ENCODE measurements at places on chromosomes 11 and 22.

- DNase-seq = no peak
These were observed 32.9 kb upstream of the SYT13 start for GRCh38 chr11:45319077-45319476.

DNA sequence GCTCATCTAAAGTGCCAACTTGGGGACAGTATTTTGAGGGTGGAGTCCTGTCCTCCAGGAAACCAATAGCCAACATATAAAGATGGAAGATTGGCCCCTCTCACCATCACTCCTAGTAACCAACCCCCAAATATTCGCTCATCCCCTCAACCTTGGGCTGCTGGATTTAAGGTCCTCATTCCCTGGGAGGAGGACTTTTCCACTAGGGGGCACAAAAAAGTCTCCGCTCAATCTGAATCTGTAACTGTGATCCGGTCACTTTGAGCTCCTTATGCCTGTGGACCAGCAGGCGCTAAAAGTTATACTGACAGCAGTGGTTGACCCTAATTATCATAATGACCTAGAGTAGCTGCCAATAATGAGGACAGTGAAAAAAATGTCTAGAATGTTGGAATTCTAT is 20.5 kb upstream of the CLPB start:
- no peak for DNase-seq

- no peak for DNase-seq
These were observed 6.1 kb downstream of the SMIM45 start for GRCh38 chr22:41957941-41958556.

DNA sequence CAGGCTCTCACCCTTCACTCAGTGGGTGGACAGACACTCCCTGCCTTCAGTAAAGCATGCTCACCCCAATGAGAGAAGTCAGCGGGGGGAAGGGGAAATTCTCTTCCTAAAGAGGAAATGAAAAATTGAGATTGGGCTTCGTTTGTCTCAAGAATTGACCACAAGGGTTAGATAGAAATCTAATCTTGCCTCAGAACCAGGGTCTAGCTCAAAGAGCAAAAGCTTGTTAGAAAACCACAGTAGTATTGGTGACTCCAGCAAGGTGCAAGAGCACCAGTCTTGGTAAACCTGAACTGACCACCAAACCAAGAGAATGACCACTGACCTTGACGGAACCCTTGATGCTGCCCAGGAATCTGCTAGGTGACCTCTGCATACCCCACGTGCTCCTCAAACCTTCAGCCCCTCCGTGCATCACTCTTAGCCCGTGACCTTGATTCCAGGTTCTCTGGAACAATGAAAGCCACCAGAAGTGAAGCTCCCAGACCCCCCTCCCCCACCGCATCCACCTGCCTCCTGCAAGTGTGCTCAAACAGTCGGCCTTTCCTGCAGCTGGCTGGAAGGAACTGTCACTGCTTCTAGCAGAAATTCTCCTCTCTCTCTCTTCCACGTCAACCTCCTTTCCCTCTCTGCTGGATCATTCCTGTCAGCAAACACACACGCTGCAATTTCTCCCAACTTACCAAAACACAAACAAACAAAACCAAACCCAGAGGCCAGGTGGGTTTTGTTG is 3.1 kb upstream of the TMA7B start:
- DNase-seq = peak; percentile 68

DNA sequence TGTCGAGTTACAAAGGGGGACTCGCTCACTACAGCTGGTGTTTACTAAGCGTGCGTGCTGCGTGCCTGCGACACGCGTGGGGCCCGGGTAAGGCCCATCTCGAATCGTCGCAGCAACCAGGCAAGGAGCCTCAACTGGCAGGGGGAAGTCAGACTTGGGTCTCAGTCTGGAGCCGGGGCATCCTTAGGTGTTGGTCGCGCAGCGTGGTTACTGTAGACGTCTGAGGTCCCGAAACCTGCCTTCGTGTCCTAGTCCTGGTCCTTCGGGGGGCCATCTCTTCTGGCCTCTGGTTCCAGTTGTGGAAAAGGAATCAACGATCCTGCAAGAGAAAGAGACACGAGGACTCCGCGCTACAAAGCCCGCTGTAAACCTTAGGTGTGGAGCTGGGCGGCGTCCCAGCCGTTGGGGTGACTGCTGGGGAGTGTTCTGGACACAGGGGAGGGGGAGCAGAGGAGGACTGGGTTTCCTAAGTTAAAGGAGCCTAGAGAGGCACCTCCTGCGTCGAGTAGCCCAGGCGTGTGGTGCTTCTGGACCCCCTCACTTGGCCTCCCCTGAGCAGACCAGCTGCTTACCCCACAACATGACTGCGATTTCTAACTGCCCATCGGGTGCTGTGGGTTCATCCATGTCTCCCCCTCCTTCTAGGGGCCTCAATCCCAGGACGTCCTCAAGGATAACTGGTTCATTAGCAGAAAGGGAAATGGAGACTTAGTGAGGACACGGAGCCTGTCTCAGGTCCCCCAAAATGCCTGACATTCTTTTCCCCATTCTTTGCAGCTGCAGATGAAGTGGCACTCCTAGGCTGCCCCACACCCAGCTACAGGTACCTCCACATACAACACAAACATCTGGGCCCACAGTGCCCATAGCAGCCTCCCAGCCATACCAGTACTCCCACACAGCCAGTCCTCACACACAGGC is 4.9 kb upstream of the WNT11 start:
- DNase-seq = no peak

- DNase-seq = no peak
These were observed 44.9 kb downstream of the AAMDC start for GRCh38 chr11:77865805-77866204.

- DNase-seq = no peak
These were observed 14.0 kb downstream of the IGLL1 start for GRCh38 chr22:23565915-23566704.

- no peak for DNase-seq
These were observed 29.3 kb downstream of the DMC1 start for GRCh38 chr22:38540701-38541100.

GRCh38 chr11:40027720-40028119 is 1431.7 kb downstream of the LRRC4C start:
- DNase-seq = no peak

DNA sequence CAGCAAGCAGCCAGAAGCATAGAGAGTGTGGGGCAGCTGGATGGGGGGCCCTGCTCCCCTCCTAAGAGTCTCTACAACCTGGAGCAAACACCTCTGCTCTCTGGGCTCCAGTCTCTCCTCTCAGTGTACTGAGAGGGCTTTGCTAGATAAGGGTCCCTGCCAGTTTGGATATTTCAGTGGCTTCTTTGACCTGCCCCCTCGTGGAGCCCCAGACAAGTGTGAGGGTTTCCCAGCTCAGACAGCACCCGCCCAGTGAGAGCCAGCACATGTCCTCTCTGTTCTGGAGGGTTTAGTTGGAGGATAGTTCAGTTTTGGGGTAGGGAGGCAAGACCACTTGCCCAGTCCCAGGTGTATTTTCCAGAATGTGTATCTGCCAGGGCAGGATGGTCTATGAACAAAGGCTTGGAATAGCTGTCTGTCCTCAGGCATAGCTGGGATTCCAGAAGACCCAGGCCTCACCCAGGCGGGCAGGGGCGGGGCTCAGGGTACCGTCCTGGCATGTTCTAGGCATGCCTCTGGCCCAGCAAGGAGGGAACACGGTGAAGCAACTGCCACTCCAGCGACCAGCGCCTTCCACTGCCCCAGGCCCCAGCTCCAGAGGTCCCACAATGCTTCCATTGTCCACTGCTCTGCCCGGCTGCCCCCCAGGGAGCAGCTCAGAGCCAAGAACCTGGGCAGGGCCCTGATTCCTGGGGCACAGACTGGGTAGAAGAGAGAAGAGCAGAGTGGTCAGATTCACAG is 7.5 kb upstream of the MICALL1 start:
- DNase-seq = no peak

- no peak for DNase-seq
These were observed 27.9 kb downstream of the SBF1 start for GRCh38 chr22:50446708-50447575.

DNA sequence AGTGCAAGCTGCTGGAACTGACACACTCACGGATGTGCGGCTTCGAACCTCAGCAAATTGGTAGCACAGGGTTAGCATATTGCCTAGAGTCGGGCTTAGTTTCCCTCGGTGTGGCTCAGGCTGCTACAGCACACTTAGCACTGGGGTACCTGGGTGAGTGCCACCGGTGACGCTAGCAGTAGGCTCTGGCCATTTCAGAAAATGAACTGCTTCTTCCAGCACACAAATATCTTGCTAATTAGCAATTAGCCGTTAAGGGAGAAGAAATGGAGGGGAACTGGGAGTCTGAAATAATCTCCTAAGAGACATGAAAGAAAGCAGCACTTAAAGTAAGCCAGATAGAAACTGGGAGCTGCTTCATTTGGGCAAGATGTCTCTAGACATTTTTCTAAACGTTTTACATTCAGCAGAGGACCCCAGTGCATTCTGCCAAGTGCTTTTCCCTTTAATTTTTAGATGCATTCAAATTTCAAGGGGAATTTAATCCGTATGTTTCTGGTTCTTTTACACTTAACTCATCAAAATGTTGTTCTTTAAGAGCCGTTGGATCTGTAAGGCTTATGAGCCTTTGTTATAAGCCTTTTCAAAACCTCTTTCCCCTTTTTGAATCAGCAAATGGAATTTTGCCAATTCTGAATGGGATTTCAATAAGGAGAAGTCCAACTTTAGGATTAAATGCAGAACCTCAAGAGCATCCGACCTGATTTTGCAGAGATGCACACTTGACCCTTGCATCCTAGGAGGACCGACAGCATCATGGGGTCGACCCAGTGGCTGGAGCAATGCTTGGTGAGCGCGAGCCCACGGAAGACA is 708.1 kb downstream of the NTM start:
- DNase-seq = no peak

All from COR-L47 (cell line).